Central memory CD8-positive, alpha-beta T cell (primary cell): ENCODE measurements at places on chromosomes 12 and 14.
A peak's percentile ranks its signal among the peaks of the same experiment; 100 is the strongest.

- peak; percentile 48 for DNase-seq
Measured at GRCh38 chr12:68159681-68160304, at the start of gene IFNG. IFNG (minus strand) TSS chr12:68159740; CDS start chr12:68159615, 125 bp downstream.

- DNase-seq: no peak
Measured at GRCh38 chr12:49750027-49750995, 9.0 kb downstream of the TMBIM6 start.

- DNase-seq: no peak
Measured at GRCh38 chr12:508795-509194, 49.1 kb downstream of the B4GALNT3 start.

DNA sequence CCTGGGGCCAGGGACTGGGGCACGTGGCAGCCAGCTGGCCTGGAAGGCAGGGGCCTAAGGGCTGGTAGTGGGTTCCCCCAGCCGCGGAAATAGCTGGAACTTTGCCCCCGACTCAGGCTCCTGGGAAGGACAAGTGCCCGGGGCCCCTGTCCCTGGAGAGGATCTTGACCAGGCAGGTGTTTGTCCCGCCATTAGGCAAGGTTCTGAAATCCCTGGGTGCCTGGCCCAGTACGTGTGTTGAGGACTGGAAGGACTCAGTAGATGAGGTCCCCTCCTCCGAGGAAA, 94.2 kb downstream of the B4GALNT3 start:
- no peak for DNase-seq

DNA sequence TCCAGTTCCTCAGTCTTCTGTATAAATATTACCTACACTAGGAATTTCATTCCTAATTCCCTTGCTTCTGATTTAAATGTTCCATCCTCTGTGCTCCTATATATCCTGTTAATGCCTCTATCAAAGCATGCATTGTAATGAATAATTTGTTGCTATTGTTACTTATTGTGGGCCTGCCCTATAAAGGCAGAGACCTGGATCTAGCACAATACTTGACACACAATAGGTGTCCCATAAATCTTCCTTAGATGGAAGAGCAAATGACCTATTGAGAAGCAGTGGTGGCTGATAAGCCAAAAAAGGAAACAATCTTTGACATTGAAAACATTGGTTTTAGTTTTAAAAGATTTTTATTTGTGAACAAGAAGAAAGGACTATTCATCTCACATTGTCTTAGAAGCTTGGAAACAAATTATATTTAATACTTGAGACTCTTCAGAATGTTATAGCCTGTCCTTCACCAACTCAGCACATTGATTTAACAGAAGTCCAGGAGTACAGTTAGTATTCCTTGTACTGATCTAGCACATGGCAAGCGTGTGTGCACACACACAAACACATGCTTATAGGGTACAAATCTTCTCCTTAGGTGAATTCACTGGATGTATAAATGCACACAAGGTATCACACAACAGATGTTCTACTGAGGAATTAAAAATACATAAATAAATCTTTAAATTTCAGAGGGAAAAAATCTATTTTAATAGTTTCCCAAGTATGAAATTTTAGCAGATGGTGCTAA, 135.9 kb downstream of the DUSP6 start:
- no peak for DNase-seq

GRCh38 chr14:90785471-90785870, 30.8 kb downstream of the TTC7B start:
- DNase-seq: no peak

GRCh38 chr14:43855556-43855955, 651.5 kb downstream of the FSCB start:
- no peak for DNase-seq

GRCh38 chr12:127214186-127214585, 1052.8 kb upstream of the TMEM132C start:
- no peak for DNase-seq

- no peak for DNase-seq
Measured at GRCh38 chr12:60168441-60168840, 572.6 kb downstream of the SLC16A7 start.

- DNase-seq: no peak
Measured at GRCh38 chr14:101215927-101216326, 312.4 kb upstream of the RTL1 start.

DNA sequence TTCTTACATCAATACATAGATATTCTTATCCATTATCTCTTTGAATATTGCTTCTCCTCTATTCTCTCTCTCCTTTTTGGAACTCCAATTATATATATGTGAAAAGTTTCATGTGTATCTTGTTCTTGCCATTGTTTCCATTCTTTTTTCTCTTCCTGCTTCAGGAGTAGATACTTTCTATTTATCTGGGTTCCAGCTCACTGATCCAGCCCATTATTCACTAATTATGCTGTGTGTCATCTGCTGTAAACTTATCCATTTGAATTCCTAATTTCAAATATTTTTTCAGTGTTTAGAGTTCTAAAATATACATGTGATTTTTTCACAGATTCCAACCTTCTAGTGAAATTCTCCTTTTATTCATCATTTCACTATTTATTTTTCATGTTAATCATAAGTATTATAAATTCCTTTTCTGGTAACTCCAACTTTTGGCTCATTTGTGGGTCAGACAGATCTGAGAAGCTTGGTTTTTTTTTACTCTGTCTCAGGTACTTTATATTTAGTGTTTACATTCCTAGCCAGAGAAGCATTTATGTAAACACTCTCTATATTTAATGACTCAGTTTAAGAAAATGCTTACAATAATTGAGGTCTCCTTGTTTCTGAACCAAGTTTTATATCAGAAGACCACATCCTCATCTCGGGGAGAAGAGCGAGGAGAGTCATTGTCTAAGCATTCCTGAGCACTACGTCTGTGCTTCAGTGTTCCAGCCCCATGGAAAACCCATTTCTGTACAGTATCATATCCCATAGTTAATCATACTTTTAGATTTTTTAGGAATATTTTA, 15.9 kb upstream of the AMIGO2 start:
- DNase-seq: no peak

DNA sequence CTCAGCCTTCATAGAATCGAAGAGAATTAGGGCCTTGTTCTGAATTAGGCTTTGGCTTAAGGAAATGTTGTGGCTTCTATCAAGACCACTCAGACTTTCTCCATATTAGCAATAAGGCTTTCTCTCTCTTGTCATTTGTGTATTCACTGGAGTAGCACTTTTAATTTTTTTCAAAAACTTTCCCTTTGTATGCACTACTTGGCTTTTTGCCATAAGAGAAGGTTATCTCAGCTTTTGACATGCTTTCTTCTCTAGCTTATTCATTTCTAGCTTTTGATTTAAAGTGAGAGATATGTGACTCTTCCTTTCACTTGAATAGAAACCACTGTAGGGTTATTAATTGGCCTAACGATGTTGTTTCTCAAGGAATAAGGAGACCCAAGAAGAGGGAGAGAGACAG, 244.2 kb downstream of the GPHN start:
- DNase-seq: no peak

- no peak for DNase-seq
Measured at GRCh38 chr12:86349196-86349595, 93.0 kb upstream of the MGAT4C start.

DNA sequence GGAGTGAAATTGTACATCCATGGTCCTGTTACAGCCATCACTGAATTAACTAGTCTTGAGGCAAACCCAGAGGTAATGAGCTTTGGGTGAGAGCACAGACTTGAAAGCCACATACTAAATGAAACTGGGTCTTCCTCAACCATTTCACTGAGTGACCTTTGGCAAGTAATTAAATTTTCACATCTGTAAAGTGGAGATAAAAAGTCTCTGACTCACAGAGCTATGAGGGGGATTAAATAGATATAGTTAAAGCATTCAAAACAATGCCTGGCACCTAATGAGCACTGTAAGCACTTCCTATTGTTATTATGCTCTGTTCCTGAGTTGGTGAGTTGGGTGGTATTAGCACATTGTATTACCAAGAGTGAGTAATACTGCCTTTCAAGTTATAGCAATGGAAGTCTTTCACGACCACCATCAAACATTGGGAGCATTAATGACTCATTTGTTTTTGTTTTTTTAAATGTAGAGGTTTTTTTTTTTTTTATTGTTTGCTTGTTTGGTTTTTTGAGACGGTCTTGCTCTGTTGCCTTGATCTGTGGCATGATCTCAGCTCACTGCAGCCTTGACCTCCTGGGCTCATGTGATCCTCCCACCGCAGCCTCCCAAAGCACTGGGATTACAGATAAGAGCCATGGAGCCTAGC, 12.5 kb upstream of the STRN3 start:
- no peak for DNase-seq

GRCh38 chr12:108955225-108955835, 65.5 kb downstream of the SVOP start:
- DNase-seq: no peak

DNA sequence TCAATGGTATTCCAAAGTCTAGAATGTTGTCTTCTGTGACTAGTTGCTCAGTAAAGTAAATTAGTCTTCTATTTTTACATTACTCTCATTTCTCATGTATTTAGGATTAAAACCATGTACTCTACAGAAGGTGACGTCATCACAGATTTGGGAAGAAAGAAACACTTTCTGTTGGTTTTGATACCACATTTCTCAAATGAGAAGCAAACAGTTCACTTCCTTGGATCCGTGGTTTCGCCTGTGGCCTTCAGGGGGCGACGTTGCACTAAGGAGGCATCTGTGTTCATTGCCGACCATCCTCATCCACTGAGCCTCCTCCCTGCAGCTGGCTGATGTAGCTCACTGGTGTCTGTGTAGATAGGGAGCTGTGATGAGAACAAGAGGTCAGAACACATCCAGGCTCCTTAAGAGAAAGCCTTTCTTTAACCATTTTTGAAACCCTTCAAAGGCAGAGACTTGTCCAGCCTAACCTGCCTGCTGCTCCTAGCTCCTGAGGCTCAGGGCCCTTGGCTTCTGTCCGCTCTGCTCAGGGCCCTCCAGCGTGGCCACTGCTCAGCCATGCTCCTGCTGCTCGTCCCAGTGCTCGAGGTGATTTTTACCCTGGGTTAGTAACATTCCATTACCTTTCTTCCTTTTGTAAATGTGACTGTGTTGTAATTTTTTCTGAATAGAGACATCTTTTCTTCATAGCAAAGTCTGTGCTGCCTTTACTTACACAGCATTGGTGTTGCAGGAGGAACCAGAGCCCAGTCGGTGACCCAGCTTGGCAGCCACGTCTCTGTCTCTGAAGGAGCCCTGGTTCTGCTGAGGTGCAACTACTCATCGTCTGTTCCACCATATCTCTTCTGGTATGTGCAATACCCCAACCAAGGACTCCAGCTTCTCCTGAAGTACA, 220.6 kb upstream of the OR4E1 start:
- peak; percentile 15 for DNase-seq

GRCh38 chr12:33267641-33268040, 172.0 kb downstream of the SYT10 start:
- no peak for DNase-seq

- DNase-seq: no peak
Measured at GRCh38 chr12:85468356-85469157, 188.5 kb downstream of the ALX1 start.

DNA sequence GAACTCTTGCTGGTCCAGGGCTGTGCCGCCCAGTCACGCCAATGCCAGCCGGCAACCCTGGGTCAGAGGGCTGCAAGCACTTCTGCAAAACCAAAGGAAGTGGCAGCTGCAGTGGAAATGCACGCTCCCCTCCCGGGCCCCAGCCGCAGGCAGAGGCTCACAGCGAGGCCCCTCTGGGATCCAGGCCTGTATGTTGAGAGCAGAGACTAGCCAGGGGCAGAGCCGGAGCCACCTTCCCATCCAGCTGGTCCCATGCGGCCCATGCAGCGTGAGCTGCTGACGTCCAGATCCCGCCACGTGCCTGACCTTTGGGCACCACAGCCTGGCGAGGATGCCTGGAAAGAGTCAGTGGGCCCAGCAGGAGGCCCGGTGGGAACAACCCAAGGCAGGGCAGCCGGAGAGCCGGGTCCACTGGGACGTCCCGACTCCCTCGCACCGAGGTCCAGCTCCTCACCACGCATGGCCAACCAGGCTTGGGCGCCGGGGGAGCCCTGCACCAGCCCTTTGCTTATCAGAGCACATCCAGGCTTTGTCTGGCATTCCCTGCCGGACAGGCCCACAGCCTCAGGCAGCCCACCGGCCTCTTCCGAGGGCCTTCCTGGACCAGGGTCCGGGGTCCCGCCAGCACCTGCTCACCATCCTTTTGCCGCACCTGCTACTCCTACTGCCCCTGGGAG, 4.3 kb downstream of the GPR132 start:
- no peak for DNase-seq

DNA sequence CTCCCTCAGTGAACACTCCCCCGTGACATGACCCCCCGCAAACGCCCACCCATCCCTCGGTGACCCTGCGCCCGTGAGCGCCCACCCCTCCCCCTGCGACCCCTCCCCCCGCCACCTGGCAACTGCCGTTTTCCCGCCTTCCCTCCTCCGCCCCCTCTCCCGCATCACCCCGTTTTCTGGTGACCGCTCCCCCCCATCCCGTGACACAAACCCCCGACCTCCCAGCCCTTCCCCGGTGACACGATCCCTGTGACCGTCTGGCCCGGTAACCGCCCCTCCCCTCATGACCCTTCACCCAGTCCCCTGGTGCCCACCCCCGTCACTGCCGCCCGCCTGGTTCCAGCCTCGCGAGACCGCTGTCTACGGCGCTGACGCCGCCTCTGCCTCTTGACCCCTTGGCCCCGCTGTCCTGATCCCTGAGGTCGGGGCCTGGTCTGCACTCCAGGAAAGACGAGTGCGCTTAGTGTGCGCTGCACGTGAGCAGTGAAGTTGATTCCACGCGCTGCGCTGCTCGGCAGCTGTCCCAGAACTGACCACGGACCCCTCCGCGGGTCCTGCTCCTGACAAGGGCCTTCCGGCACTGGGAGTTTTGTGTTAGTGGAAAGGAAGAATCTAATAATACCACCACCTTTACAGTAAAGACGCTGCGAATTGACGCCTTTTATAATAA, 59.4 kb downstream of the DDX51 start:
- no peak for DNase-seq

- DNase-seq: no peak
Measured at GRCh38 chr14:101476916-101477553, 84.3 kb upstream of the DIO3 start.

- no peak for DNase-seq
Measured at GRCh38 chr14:92563359-92563758, 49.8 kb downstream of the RIN3 start.

DNA sequence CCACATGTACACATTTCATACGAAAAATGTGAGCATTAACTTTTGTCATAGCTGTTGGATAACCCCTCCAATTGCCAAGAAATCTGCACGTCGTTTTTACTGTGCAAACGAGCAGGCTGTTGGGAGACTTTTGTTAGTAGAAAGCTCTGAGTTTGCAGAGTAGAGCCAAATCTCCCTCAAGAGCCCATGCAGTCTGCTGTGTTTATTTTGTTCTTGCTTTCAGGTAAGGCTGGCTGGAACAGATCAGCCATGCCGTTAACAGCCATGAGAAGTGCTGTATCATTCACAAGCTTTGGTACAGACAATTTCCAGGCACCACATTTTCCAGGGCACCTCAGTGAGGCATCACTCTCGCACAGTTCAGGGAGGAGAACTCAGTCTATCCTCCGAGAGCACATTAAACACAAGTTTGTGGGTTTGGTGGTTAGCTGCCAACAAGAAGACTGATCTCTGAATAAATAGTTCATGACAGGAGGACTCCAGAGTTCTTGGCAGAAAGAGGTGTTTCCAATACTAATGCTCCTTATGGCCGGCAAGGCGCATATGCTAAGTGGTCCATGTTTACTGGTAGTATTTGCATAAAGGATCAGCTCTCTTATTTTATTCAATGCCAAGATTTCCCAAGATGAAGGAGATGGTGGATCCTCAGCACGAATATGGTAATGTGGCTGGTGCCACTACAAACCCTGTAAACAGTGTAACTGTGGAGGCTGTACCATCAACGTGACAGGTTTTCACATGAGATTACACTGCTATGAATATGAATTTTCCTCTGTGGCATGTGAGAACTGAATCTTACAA, 30.3 kb upstream of the PELI2 start:
- no peak for DNase-seq

GRCh38 chr12:58939399-58940100, 19.2 kb upstream of the LRIG3 start:
- DNase-seq: no peak
